Pulmonary artery endothelial cell (primary cell): ENCODE measurements at places on chromosomes 3 and 15. TPM values are rescaled to one million over a fixed set of nuclear protein-coding genes. Genes with fewer than 3 reads are reported as not detected.

DNA sequence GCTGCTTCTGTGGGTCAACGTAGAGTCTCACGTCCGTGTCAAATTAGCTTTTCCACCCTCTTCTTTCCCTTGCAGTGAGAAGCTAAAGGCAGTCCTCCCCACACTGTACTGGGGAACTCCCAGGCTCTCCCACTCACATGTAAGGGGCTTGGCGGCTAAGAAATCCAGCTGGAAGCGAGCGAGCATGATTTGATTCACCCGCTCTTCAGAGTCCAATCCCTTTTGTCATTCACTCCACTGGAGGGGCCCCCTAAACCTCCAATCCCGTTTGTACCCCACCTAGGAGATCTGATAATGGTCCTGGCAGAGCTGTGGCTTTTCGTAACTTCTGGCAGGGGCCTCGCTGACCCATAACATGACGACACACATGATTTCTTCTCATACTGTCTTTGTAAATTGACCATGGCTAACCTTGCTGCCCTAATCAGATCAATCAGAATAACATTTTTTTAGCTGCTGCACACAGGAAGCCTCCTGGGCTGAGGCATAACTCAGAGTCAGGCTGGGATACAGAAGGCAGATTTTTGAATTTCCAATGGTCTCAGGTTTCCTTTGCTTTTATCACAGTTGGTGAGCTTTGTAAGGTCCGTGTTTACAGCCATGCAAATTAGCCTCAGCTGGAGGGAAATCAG lies 235.2 kb downstream of the GREM1 start:
- no peak for DNase-seq

- DNase-seq: no peak
Measured at GRCh38 chr3:158100681-158101080, 5.5 kb downstream of the SHOX2 start.

GRCh38 chr15:71115567-71116351 lies 488 bp downstream of the THSD4 start:
- DNase-seq: no peak

DNA sequence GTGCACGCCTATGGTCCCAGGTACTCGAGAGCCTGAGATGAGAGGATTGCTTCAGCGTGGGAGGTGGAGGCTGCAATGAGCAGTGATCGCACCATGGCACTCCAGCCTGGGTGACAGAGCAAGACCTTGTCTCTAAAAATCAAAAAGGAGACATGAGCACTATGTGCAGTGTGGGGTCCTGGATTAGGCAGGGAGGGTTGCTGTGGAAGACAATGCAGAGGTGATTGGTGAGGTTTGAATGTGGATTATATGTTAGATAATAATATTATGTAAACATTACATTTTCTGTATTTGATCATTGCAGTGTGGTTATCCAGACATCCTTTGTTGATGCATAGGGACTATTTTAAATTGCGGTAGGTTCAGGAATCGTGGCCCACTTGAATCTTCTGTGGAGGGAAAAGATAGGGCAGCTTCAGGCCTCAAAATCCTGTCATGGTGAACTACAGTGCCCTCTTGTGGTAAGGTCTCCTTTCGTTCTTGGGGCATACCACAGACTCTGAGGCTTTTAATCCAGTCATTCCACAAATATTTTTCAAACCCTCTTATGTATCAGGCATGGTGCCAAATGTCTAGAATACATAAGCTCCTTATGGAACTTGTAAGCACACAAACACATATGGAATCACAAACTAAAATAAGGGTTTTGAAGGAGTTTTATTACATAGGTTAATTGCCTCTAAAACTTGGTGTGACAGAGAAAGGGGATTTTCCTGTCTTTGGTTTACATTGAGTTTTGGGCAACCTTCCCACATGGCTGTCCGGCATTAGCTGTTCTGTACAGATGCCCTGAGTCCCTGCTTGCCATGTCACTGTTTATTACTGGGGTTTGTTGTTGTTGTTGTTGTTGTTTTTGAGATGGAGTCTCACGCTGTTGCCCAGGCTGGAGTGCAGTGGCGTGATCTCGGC lies 37.7 kb downstream of the GPD1L start:
- DNase-seq: peak; percentile 71

- DNase-seq: no peak
Measured at GRCh38 chr3:14430706-14431451, 28.5 kb downstream of the SLC6A6 start.

DCLK3 gene
- total RNA-seq: not detected in 2 replicates

- DNase-seq: peak; percentile 88
Measured at GRCh38 chr3:53238051-53238850, 17.6 kb downstream of the TKT start.

DNA sequence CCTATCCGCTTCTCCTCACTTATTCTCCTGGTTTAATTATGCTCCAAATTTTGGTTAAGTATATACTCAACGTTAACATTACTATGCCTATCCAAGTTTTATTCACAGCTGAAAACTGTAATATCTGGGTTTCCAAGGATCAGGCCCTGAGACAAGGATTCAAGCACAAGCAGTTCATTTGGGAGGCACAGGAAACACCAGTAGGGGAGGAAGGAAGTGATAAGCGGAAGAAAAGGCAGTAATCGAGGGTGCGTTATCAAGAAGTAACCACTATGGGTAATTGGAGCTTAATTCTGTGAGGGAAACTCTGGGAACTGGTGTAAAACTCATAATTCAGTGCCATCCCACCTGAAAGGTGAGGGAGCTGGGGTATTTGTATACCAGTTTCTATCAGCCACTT lies 120.3 kb downstream of the KCNAB1 start:
- DNase-seq: no peak

CLSTN2 gene
- total RNA-seq: under 0.01 and 0.07 TPM in 2 replicates
